ENCODE measurements at places on chromosomes 4 and X.

DNA sequence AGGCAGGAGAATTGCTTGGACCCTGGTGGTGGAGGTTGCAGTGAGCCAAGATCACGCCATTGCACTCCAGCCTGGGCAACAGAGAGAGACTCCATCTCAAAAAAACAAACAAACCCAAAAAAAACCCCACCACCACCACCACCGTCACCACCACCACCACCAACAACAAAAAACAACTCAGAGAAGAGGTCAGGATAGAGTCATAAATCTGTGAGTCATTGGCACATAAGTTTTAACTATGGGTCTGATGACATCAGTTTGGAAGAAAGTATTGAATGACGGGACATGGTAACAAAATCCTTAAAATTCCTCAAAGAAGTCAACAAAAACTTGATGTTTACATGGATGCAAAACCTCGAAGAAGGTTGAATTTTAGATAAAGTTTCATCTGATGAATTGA is 288.0 kb upstream of the SFRP2 start:
- DNase-seq = no peak

- no peak for DNase-seq
Observed at GRCh38 chrX:19855700-19856381, 31.6 kb downstream of the SH3KBP1 start.

DNA sequence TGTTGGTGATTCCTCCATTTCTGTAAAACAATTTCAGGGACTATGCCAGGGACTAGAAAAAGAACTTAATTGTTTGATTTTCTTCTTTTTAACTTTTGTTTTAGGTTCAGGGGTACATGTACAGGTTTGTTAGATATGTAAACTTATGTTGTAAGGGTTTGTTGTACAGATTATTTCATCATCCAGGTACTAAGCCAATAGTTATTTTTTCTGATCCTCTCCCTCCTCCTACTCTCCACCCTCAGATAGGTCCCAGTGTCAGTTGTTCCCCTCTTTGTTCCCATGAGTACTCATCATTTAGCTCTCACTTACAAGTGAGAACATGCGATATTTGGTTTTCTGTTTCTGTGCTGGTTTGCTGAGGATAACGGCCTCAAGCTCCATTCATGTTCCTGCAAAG is 70.8 kb upstream of the BOD1L1 start:
- no peak for DNase-seq

DNA sequence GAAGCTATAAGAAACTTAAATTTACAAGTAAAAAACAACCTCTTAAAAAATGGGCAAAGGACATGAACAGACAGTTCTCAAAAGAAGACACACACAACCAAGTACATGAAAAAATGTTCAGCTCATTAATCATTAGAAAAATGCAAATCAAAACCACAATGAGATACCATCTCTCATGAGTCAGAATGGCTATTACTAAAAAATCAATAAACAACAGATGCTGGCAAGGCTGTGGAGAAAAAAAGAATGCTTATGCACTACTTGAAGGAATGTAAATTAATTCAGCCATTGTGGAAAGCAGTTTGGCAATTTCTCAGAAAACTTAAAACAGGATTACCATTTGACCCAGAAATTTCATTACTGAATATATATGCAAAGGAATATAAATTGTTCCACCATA is 666.3 kb upstream of the GRIA3 start:
- DNase-seq = no peak

GRCh38 chr4:138616775-138617174 is 374.6 kb upstream of the SLC7A11 start:
- no peak for DNase-seq

- peak; percentile 33 for DNase-seq
Observed at GRCh38 chrX:1392376-1393068, 609 bp upstream of the SLC25A6 start.

All from activated CD8-positive, alpha-beta memory T cell treated with anti-CD3 and anti-CD28 coated beads for 4 hours (primary cell).